ENCODE measurements at places on chromosomes 12 and 14.

- DNase-seq: no peak
These were observed 42.7 kb upstream of the NEDD1 start for GRCh38 chr12:96864335-96864734.

- DNase-seq: no peak
These were observed 709 bp downstream of the TCL1B start for GRCh38 chr14:95686935-95687334.

DNA sequence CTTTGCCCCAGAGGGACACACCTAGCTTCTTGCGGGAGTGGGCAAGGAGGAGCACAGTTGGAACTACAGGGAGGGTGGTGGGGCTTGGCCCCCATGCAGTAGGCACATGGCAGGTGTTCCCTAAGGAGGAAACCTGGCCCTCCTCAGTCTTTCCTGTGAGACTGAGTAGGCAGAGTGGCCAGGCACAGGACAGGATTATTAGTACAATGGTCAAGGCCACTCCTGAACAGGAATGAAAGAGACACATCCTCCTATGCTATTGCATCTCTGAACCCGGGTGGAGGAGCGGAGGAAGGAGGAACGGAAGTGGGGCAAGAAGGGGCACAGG is 846 bp downstream of the MYO1A start:
- no peak for DNase-seq

DNA sequence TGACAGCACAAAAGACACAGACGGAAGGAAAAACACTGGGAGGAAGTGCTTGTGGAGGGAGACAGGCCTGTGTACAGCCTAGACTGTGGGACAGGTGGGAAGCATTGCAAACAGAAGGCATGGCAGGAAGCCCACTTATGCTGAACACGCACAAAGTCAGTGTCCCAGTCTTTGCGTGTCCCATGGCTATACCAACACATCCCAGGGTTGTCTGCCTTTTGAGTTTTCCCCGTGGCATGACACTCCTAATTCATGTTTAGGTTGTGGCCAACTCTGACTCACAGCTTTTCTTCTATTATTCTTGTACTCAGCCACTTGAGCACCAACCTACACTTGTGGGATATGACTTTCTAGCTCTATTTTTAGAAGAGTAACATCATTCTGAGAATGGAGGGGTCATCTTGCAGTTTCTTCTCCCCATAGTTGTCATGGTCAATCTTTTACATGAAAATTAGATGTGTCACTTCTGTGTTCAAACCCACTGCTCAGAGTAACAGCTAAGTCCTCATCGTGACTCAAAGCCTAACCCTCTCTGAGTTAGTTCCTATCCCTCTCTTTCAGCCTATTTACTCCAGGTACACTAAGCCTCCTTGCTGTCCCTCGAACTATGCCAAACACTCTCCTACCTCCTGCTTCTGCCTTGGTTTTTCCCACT is 27.5 kb upstream of the JPH4 start:
- DNase-seq: no peak

DNA sequence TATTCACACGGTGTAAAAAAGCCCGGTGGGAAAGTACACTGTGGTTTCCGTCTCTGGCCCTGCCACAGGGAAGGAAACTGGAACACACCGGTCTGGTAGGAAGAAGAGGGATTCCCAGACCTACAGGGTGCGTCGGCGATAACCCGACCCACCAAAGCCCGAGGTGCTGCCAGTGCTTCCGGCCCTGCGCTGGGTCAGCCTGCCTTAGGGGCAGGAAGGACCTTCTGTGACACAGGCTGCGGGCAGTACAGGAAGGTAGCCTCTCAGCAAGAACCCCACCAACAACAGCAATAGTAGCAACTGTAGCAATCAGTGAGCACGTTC is 169.5 kb upstream of the FKBP4 start:
- no peak for DNase-seq

DNA sequence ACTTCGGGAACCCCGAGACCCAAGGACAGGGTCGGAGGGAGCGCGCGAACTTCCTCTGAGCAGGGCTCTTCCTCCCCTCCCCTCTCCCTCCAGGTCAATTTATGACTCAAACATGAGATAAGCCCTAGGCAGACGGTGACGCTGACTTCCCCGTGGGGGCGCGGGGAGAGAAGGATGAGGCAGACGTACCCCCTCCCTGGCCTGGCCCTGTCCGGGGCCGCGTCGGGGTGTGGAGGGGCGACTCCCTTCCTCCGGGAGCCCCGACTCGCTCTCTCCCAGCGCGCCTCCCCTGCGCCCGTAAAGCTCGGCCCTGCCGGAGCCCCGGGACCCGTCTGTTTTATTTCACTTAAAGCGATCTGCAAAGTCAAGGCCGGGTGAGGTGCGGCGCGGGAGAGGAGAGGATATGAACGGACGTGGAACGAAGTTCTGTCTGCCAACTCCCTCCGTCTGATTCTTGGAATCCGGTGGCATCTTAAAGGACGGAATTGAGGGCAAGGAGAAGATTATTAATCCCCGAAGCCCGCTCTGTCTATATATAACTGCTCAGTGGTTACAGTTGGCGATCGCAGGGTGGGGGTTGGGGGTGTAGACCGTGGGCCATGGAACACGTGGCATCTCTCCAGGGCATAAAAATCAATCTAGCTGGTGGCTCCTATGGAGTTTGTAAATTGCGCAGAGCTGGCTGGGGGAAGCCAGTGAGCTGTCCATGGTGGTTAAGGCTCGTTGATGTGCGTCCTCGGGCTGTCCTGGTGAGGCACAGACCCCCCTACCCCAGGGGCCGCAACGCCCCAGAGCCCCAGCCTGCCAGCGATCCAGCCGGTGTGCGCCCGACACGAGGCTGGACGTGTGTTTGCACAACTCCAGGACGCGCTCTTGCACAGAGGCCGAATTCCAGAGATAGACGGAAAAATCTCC is 2.9 kb upstream of the PTHLH start:
- DNase-seq: no peak

GRCh38 chr12:34605955-34606748 is 583.9 kb downstream of the ALG10 start:
- no peak for DNase-seq

DNA sequence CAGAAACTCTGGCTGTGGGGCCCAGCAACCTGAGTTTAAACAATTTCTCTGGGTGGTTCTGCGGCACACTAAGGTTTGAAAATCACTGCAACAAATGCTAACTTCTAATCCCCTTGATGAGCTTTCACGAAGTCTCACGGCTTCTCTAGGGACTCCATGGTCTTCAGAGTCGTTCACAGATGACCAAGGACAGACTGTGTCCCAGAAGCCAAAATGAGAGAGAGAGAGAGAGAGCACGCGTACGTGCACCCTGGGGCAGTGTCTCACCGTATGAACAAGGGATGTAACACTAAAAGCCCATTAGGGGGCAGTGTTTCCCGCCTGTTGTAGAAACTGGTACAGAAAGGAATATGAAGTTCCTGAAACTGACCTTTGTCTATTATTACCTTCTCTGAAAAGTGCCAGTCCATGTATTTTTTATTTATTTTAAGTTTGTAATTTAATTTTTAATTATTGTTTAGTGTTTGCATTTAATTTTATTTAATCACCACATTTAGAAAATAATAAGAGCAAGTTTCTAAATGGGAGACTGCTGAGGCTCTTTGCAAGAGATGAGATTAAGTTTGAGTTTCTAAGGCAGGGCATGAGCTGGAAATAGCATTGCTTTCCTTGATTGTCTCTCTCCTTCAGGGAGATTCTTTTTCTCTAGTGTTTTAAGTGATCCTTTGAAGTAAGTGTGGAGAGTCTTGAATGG is 3.4 kb downstream of the APOLD1 start:
- peak; percentile 89 for DNase-seq

GRCh38 chr14:37048666-37049071 is 123.7 kb downstream of the SLC25A21 start:
- DNase-seq: no peak

GRCh38 chr12:91913651-91914050 is 232.0 kb downstream of the BTG1 start:
- no peak for DNase-seq

DNA sequence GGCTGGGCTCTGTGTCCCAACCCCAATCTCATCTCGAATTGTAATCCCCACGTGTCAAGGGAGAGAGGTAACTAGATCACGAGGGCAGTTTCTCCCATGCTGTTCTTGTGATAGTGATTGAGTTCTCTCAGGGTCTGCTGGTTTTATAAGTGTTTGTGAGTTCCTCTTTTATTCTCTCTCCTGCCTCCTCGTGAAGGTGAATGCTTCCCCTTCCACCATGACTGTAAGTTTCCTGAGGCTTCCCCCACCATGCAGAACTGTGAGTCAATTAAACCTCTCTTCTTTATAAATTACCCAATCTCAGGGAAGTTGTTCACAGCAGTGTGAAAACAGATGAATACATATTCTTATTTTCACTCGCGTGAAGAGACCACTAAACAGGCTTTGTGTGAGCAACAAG is 148.2 kb downstream of the TMEM30B start:
- no peak for DNase-seq

DNA sequence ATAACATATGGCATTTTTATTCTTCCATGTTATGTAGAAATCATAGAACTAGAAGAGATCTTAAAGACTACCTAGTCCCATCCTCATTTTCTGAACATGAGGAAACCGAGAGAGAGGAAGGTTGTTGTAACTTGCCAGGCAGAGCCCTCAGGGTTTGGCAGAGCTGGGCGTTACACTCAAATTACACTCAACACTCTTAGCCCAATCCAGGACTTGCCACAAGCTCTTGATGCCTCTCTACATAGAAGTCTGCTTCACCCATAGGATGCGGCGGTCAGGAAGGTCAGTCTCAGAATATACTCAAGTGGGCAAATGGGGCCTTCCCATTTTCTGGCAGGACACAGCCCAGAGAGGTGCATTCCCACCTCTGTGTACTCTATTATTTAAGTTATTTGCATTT is 208.1 kb downstream of the ZFP36L1 start:
- DNase-seq: no peak

GRCh38 chr14:93343266-93343665 is 3.7 kb upstream of the COX8C start:
- no peak for DNase-seq

- no peak for DNase-seq
These were observed 102.1 kb upstream of the RAP1B start for GRCh38 chr12:68508576-68508975.

DNA sequence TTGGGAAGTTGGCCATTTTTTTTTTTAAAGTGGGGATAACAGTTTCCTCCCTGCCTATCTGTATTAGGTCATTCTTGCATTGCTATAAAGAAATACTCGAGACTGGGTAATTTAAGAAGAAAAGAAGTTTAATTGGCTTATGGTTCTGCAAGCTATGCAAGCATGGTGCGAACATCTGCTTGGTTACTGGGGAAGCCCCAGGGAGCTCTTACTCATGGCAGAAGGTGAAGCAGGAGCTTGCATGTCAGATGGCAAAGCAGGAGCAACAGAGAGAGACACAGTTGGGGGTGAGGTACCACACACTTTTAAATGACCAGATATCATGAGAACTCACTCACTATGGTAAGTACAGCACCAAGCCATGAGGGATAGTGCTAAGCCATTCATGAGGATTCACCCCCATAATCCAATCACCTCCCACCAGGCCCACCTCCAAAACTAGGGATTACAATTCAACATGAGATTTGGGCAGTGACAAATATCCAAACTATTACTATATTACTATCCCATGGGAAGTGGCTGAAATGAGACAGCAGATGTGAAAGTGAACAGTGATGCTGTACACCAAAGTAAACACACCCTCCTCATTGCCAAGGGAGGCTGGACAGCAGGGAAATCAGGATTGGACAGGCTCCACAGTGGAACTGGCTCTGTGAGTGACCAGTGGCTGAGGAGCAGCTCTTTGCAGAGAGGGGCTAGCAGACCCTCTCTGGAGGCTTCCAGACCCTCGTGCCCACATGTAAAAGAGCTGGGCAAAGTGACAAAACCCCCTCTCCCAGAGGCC is 40.5 kb downstream of the CRACR2A start:
- no peak for DNase-seq

DNA sequence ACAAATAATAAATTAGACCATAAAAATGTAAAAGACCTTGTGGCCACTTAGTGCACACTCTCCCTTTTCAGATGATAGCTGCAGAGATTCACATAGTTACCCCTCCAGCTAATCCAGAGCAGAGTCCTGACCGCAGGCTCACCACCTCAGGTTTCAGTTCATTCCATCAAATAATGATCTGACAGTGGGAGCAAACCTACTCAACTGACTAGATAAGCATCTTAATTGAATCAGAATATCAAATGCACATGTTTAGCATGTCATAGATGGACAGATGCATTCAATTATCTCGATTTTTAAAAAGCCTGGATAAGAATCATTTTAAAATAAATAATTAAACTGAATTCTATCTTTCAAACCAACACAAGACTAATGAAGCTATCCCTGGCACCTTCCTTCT is 242.3 kb upstream of the PDZRN4 start:
- DNase-seq: no peak

DNA sequence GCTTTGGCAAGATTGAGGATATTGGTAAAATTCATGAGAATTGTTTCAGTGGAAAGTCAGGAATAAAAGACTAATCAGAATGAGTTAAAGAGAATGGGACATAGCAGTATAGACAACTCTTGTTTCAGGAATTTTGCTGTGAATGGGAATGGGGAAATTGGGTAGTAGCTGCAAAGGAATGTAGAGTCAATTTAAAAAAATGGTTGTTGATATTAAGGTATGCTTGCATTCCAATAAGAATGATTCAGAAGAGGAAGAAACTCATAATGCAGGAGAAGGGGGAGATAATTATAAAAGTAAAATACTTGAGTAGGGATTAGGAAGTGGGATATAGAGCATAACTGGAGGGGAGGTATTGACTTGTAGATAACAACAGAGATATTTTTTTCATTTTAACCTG is 40.7 kb downstream of the MNAT1 start:
- DNase-seq: no peak

DNA sequence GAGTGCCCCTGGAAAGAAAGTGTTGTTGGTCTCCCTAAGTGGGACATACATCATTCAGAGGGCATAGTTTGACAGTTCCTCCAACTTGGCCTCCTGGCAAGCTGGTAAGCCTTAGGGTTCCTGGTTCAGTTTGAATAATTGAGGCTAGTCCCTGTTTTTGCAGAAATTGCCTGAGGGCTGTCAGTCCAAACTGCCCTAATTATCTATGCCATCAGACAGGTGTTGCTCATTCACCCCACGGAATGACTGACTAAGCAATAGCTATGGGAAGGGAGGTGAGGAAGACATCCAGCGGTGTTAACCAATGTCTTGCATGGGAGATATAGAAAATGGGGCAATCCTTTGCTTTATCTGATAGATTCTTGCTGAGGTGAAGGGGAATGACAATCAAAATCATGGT is 37.6 kb downstream of the SPTSSA start:
- DNase-seq: no peak

Data from A549 (cell line).